ENCODE measurements at places on chromosomes 13 and 19.
A peak's percentile ranks its signal among the peaks of the same experiment; 100 is the strongest.

DNA sequence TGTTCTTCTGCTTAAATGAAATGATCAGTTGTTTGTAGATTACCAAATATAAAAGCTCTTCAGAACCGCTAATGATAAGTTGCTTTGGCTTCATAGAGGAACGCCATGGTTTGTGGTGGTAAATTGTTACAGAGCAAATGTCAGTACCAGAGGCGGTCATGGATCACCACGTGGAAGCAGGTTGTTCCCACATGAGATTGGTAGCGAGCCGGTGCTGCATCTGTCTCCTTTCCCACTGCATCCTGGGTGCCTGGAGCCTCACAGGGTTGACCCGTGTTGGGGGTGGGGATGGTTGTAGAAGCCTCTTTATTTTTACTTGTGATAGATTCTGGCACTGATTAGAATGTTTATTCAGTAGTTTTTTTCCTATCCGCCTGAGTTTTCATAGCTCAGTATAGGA lies 14.7 kb downstream of the GARRE1 start:
- no peak for DNase-seq

DNA sequence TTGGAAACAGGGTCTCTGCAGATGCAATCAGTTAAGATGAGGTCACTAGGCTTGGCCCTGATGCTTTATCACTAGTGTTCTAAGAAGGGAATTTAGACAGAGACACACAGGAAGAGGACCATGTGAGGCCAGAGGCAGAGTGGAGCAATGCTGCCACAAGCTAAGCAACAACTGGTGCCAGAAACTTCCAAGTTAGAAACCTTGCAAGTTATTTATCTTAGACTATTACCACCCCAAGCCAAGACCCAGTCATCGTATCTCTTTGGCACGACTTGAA lies 81.1 kb downstream of the DOCK9 start:
- peak; percentile 6 for DNase-seq

GRCh38 chr19:40906512-40906911 lies 24.5 kb upstream of the CYP2A7 start:
- DNase-seq: no peak

GRCh38 chr19:34209726-34210125 lies 37.4 kb downstream of the LSM14A start:
- DNase-seq: no peak

- DNase-seq: no peak
Observed at GRCh38 chr13:53921473-53921872, 892.9 kb downstream of the OLFM4 start.

- no peak for DNase-seq
Observed at GRCh38 chr13:51768378-51768921, 35.5 kb downstream of the DHRS12 start.

DNA sequence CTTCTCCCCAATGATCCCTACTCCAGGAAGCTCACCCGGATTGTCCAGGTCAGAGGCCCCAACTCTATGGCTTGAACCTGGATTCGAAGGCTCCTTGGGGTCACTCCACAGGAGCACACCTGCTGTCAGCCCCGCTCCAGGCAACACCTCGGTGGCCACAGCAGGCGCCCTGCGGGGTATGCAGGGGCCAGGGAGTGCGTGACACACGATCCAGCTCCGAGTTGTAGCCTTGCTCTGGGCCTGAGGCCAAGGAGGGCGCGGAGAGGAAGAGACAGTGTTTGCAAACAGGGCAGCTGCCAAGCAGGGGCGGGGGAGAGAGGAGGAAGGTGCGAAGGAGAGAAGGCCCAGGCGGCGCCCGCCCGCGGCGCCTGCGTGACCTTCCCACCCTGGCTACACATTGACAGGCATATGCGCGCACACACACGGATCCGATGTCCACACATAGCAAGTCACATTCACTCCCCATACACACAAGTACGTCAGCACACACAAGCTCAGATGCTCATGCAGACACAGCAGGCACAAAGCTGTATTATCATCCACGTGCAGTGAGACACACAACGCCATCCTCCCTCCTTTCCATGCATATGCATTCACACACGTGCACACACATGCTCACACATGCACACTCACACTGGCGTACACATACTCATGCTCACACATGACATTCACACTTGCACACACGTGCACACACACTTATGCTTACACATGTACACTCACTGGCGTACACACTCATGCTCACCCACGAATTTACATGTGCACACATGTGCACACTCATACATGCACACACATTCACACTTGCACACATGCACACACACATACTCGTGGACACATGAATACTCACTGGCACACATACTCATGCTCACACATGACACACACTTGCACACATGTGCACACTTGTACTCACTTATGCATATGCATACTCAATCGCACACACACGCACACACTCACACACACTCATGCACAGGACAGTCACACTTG lies 10.4 kb downstream of the SBK2 start:
- DNase-seq: peak; percentile 92

- peak; percentile 46 for DNase-seq
Observed at GRCh38 chr19:13181747-13182388, 31.7 kb downstream of the IER2 start.

DNA sequence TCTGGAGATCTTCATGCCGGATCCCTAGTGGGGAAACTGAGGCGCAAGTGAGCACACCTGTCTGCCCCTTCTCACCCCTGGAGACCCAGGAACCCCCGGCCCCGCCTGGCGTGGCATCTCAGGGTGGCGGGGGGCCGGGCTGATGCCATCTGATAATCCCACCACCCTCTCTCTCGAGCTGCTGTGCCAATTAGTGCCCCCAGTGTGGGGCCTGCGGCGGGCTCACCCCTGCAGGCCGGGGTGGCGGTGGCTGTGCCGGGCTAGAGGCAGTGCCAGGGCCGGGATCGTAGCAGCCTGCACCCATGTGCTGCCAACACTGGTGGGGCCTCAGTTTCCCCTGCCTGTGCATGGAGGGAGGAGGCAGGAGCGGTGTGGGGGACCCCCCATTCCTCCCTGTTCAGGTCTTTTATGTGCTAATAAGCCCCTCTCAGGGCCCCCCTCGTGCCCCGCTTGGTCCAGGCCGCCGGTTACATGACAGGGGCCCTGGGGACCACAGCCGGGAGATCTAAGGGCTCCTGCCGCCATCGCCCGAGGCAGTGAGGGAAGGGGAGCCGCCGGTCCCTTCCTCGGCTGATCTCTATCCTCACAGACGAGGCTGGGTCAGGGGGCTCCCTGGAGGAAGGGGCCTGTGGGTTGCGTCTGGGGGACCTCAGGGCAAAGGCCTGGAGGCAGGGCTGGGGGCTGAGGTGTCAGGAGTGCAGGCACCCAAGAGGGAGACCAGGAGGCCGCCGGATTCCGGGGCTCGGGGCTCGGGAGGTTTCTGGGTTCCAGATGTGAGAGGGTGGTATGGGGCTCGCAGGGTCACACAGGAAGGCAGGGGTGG lies 8.3 kb downstream of the EFNA2 start:
- DNase-seq: no peak

- DNase-seq: peak; percentile 44
Observed at GRCh38 chr13:25738342-25739196, 313.2 kb downstream of the SHISA2 start.

DNA sequence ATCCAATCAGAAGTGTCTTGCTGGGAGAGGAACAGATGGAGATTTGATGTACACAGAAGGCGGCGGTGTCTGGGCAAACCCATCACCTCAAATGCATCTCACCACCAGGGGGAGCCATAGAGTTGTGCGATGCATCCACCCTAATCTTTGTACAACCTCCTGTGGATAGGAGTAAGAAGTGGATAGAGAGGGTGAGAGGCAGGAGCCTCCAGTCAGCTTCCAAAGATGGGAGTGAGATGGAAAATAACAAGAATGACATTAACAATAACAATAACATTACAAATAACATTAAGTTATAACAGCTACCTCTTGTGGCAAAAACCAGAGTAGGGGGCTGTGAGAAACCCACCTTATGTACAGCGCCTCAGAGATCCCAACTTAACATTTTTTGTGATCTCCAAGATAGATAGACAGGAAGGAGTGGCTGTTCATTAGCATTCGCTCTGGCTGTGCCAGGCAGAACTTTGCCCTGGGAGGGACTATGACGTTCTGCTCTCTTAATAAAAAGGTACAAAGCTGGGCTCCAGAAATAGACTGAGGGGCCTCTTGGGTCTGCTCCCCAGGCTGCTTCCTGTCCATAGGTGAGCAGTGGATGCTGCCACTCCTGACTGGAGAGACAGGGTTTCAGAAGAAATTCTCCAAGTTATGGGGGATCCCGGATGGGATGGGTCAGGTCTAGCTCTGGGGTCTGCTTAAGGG lies 5.2 kb upstream of the CEACAM18 start:
- DNase-seq: peak; percentile 82

GRCh38 chr19:797528-798414 lies 519 bp downstream of the PTBP1 start:
- peak; percentile 92 for DNase-seq

DNA sequence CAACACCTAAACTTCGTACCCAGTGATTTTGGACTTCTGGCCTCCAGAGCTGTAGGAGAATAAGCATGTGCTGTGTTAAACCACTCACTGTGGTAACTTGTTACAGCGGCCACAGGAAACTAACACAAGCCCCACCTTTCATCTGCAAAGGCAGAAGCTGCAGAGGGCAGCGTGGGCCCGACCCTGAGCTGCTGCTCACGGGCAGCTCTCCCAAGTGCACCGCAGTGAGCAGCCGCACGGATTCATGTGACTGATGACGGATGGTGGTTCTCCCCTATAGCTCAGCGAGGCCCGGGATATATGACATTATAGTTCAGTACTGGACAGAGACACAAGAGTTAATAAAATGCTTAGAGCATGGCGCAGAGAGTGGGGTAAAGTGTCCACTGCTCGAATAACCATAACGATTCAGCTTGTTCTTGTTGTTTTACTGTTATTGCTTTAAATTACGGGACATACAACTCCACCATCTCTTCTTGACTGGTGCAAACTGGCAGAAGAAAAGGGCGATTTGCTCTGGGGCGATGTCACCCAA lies 21.9 kb downstream of the VRK3 start:
- no peak for DNase-seq

- DNase-seq: no peak
Observed at GRCh38 chr19:10888421-10888866, 17.1 kb downstream of the CARM1 start.

DNA sequence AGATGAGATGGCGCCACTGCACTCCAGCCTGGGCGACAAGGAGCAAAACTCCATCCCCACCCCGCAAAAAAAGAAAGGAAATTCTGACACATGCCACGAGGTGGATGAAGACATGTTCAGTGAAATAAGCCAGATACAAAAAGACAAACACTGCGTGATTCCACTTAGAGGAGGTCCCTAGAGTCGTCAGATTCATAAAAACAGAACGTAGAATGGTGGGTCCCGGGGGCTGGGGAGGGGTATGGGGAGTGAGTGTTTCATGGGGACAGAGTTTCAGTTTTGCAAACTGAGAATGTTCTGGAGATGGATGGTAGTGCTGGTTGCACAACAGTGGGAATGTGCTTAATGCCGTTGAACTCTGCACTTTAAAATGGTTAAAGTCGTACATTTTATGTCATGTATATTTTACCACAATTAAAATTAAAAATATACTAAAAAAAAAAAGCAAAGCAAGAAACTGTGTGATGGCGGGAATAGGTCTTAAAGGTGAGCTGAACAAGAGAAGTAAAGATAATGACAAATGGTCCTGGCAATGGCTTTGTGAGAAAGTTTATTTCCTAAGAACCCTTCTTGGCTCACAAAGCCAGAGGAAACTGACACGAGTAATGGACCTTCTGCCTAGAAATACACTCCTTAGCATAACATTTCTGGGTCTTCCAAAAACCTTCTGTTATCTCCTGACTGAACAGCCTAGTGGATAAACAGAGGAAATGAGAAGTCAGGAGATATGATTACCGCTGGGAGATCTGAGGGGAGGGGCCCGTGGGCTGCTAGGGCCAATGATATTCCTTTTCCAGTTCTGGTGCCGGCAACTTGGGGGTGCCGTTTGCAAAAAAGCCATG lies 4.2 kb upstream of the SPC24 start:
- peak; percentile 71 for DNase-seq

- DNase-seq: peak; percentile 93
Observed at GRCh38 chr13:48571126-48571913, 38.4 kb upstream of the RCBTB2 start.

DNA sequence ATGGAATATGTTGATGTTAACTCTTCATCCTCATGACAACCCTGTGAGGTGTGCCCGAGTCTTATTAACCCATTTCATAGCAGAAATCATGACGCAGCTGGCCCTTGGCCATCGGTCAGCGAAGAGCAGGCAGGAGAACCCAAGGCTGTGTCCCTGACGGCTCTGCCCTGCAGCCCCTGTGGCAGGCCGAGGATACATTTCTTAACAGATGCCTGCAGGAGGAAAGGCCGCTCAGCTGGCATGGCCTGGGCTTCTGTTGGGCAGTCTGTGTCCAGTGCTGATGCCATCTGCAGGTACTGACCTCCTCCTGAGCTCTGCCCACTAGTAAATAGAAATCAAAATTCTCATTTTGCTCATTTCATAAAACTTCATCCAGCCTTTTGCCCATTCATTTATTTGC lies 35.4 kb upstream of the MCF2L start:
- no peak for DNase-seq

DNA sequence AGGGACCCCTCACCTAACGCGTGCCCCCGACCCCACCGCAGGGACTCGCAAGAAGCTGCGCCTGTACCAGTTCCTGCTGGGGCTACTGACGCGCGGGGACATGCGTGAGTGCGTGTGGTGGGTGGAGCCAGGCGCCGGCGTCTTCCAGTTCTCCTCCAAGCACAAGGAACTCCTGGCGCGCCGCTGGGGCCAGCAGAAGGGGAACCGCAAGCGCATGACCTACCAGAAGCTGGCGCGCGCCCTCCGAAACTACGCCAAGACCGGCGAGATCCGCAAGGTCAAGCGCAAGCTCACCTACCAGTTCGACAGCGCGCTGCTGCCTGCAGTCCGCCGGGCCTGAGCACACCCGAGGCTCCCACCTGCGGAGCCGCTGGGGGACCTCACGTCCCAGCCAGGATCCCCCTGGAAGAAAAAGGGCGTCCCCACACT lies 4.7 kb upstream of the MYBPC2 start:
- peak; percentile 95 for DNase-seq

- DNase-seq: no peak
Observed at GRCh38 chr19:10111405-10111811, at the start of gene P2RY11. P2RY11 (plus strand) TSS chr19:10111693; CDS start chr19:10111722, 29 bp downstream.

GRCh38 chr19:1396019-1396767 lies 5.1 kb downstream of the GAMT start:
- DNase-seq: no peak

DNA sequence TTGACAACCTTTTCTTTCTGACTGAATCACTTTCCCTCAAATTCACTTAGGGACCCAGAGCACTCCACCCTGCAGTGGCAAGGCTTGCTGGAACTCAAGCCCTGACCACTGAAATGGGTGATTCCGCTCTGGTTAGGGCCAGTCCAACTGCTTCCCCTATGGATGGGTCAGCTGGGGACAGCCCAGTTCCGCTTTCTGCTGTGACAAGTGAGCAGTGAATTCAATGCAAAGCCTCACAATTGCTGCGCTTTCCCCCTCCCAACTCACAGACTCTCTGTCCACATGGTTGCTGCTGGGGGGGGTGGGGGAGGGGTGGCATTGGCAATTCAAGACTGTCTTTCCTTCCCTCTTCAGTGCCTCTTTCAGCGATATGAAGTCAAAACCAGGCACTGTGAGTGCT lies 18.7 kb downstream of the CD70 start:
- no peak for DNase-seq

- DNase-seq: peak; percentile 68
Observed at GRCh38 chr13:27130979-27131623, 40.5 kb downstream of the USP12 start.
